ENCODE measurements at places on chromosomes 13 and 19. TPM values are rescaled to one million over a fixed set of nuclear protein-coding genes. Genes with fewer than 3 reads are reported as not detected.

Gene ZNF154
- 29.0 TPM for total RNA-seq

Gene CACNG6
- total RNA-seq = 0.49 TPM

Gene RAB4B
- total RNA-seq = 9.8 TPM

Gene RAVER1
- 4.9 TPM for total RNA-seq

Gene PLVAP
- total RNA-seq = 0.74 TPM

Gene JOSD2
- total RNA-seq = 6.1 TPM

Gene HPN
- total RNA-seq = not detected

Gene COQ8B
- total RNA-seq = 28.8 TPM

Gene ARHGEF7
- total RNA-seq = 113 TPM
